GM19239 (cell line): ENCODE measurements at places on chromosomes 4 and X.

DNA sequence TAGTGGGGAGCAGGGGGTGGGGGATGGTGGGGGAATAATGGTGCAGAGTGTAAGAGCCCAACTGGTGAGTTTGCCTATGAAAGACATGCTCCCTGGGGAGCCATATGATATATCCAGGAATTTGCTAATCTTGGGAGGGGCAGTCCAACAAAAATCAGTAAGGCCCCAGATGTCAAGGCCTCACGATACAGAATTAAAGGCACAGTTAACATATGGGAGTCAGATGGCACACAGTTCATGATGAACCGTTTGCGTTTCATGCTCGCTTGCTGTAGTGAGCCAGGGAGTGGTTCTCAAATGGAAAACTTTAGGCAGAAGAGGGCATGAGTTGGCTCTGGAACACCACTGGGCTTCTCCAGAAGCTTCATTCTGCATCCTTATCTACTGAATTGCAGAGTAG lies 33.9 kb upstream of the VCX2 start:
- DNase-seq, result no peak

DNA sequence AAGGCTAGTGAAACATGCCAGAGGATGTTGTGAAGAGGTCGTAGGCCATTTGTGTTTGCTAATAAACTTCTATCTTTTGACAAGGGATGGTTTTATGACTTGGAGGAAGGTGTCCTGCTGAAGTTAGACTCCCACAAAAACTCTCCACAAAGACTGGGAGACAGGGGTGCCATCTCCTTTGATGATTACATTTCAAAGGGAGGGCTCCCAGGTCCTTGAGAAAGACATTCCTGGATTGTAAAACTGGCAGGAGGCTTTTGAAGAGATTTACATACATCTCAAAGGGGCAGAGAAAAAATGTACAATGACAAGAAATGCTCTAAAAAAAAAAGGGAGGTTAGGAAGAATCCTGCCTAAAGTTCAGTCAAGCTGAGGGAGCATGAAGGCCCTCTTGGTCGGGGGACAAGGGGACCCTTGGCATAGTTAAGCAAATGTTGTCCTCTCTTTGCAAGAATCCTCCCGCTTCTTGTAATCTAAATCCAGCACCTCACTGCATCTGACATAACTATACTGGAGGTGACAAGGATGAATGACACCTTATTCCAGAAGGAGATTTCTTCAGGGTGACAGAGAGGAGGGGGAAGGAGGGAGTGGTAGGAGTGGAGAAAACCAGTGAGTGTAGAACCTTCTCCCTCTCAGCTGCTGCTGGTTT lies 41.1 kb upstream of the MGST2 start:
- DNase-seq, result no peak

- no peak for DNase-seq
Measured at GRCh38 chr4:29805245-29805644, 914.9 kb upstream of the PCDH7 start.

DNA sequence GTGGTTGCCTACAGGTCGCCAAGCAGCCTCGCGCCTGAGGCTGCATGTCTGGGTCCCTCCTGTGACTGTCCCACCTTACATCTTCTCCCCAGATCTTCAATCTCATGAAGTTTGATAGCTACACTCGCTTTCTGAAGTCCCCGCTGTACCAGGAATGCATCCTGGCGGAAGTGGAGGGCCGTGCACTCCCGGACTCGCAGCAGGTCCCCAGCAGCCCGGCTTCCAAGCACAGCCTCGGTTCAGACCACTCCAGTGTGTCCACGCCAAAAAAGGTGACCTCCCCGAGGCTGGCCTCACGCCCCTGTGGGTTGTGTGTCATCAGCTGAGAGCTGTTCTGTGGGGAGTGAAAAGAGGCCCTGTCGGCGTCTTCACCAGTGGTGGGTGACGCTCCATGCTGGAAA lies 24.9 kb upstream of the HGFAC start:
- DNase-seq, result no peak

GRCh38 chr4:26670903-26671537 lies 87.1 kb downstream of the TBC1D19 start:
- no peak for DNase-seq

GRCh38 chrX:46837558-46838485 lies 979 bp downstream of the RP2 start:
- no peak for DNase-seq

DNA sequence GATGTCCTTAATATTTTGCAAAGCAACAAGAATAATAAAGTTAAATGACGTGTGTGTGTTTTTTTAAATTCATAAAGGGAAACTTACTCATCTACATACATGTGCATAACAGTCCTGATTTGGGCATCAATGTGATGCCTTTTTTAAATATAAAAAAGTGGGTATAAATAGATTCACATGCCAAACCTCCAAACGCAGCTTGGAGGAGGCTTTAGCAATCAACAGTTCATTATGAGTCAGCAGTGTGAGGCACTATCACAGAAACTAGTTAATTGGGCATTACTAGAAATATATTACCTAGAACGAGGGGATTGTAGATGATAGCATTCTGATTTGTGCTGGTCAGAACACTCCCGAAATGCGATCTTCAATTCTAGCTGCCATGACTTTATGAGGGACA lies 115.1 kb downstream of the HS6ST2 start:
- DNase-seq, result no peak

GRCh38 chr4:9146967-9147366 lies 23.2 kb upstream of the FAM90A26 start:
- DNase-seq, result no peak

GRCh38 chr4:40579983-40580382 lies 49.7 kb downstream of the RBM47 start:
- no peak for DNase-seq

- DNase-seq, result no peak
Measured at GRCh38 chr4:76892001-76892400, 5.9 kb downstream of the SOWAHB start.

GRCh38 chrX:19824603-19825002 lies 62.8 kb downstream of the SH3KBP1 start:
- no peak for DNase-seq

GRCh38 chr4:121072224-121073003 lies at the start of gene NDNF:
NDNF (minus strand) TSS chr4:121072535; CDS start chr4:121045837, 26,698 bp downstream.
- no peak for DNase-seq

DNA sequence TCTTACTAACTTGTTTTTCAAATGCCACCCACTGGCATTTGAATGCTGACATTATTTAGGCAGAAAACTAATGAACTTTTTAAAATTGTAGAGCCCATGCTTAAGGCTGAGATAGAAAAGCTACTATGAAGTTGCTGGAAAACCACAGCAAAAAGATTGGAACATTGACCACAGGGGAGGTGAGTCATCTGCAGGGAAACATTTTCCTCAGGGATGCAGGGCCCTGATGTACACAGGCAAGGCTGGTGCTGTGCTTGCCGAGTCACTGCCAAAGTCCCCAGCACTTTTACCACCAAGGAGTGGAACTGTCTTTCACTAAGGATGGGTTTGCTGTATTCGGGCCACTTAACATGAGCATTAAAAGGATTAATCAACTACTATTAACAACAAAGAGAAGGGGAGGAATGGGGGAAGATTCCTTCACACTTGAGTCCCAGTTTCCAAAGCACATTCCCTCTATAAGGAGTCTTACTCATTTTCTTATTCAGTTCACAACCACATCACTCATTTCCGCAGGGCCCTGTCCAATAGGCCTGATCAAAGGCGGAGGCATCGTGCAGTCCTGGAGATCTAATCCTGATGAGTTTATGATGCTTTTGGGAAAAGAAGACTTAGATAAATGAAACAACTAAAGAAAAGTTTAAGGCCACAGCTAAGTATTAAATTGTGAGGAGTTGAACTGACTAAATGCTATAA lies 202.9 kb upstream of the NPY2R start:
- no peak for DNase-seq

- no peak for DNase-seq
Measured at GRCh38 chrX:88903989-88904718, 157.1 kb downstream of the CPXCR1 start.

GRCh38 chr4:168592676-168593075 lies 95.8 kb downstream of the PALLD start:
- DNase-seq, result no peak

- DNase-seq, result no peak
Measured at GRCh38 chrX:154649503-154650220, 3.7 kb downstream of the CTAG2 start.

DNA sequence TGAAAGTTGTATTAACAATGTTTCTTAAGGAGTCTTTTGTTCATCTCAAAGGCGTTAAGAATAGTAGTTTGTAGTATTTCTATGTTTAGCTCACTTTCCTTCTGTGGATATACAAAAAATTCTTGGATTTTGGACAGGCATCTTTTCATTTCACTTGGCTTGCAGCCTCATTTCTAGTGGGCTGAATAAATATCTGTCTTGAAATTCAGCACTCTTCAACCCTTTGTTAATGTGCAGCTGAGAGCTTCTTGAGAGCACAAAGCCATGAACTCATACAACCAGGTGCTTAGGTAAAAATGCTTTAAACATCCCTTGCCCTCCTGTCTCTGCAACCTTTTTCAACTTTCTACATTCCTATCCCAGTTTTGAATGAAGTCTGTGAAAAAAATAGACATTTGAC lies 1003.2 kb downstream of the C4orf33 start:
- no peak for DNase-seq

- no peak for DNase-seq
Measured at GRCh38 chr4:815464-816146, 10.3 kb downstream of the CPLX1 start.

DNA sequence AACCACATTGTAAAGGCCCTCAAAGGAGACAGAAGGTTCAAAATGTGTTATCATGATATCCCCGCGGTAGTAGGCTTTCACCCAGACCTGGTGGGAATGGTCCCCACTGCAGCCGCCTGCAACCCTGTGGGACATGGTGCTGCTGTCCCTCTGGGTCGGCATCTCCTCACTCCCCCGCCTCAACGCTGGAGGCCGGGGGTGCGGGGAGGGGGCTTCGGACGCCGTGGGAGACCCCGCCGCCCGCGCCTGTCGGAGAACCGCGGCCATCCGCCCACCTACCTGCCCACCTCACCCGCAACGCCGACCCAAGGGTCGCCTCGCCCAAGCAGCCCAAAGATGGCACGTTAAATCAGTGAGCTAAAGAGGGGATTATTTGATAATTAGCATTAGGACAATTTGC lies 11.2 kb upstream of the ARMCX1 start:
- no peak for DNase-seq

- no peak for DNase-seq
Measured at GRCh38 chrX:134990801-134991481, at the start of gene SMIM10. SMIM10 (plus strand) TSS chrX:134990991; CDS start chrX:134991096, 105 bp downstream.

GRCh38 chr4:41505161-41505661 lies 32.7 kb upstream of the LIMCH1 start:
- no peak for DNase-seq

GRCh38 chr4:133465022-133465421 lies 315.9 kb downstream of the PCDH10 start:
- DNase-seq, result no peak

DNA sequence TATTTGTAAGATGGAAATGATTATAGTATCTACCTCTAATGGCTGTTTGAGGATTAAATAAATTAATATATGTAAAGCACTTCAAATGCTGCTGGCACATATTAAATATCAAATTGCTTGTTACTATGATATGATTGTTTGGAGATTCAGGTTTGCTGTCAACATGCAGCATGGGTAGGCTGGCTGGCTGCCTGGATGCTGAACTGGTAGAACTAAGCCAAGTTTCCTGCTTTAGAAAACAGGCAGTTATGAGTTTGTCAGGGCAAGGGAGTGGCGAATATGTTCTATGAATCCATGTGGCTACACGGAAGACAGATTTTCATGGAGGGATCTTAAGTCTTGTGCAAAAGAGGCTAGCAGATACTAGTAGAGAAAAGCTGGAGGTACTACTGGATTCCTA lies 239.6 kb downstream of the GBA3 start:
- DNase-seq, result no peak

DNA sequence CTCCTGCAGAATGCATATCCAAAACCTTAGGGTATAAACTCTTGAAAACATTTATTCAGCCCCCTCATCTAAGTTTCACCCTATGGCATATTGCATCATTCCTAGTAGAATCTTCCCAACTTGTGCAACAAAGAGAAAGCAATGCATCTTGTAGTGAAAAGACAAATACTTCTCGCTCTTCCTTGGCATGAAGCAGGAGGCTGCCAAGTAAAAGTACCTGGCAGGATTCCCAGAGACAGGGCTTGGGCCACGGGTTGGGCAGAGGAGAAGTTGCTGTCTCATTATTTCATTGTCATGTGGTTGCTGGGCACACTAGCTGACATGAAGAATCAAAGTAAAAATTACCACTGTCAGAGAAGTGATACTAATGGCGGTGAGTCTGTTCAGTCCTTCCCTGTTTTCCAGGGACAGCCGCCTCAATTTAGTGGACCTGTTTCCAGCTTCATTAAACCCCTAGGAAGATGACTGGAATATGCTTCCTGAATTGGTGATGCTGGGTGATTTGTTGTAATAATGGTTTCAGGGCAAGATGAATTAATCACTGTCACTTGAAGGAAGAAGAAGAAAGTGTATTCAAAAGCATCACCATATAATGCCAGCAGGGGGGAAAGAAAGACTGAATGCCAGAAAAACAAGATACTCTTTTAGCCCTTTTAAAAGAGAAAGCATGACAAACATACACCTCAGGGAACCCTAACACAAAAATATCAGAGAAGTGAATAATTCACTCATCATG lies 380.5 kb upstream of the IGFBP7 start:
- DNase-seq, result no peak

DNA sequence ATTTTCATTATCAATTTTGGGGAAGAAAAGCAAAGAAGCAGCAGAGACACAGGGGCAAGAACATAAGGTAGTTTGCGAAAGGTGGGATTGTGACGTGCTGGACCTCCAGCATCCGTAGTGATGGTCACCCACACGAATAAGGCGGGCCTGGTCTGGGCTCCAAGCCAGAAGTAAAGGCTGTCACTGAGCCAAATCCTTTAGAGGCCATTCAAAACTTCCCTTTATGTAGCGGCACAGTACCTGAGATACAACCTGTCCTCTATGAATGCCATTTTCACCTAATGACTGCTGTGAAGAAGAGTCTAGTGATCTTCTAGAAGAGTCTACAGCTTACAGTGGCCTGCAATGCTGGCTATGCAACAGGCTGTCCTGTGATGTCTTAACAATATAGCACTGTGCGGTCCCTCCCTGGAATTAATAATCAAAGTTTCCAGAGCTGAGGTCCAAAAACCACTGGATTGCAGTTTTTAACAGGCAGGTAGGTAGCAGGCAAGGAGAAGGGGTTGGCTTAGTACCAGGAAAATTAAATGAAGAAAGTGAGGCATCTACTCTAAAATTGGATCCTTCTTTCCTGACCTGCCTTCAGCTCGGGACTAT lies 56.2 kb downstream of the TRIML1 start:
- DNase-seq, result no peak

GRCh38 chr4:38003102-38003501 lies 42.9 kb downstream of the PTTG2 start:
- no peak for DNase-seq

GRCh38 chr4:683982-684622 lies 4.8 kb downstream of the SLC49A3 start:
- no peak for DNase-seq

DNA sequence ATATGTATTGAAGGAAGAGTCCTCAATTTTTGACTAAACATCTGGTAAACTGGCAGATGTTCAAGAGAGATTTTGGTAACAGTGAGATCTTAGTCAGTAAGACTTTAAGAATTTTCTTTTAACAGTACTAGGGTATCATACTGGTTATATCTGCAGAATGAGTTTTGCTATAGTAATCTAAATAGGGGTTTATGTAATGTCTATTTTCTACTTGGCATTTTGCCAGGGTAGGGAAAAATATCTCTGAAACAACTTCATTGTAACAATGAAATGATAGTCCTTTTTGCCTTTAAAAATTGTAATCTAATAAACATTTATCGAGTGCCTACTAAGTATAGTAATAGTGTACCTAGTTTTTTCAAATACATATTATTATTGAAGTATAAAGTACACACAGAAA lies 32.1 kb downstream of the XK start:
- no peak for DNase-seq

- no peak for DNase-seq
Measured at GRCh38 chr4:98627531-98628257, 30.7 kb downstream of the TSPAN5 start.
